ENCODE measurements at places on chromosomes 1 and 21. TPM values are rescaled to one million over a fixed set of nuclear protein-coding genes. Genes with fewer than 3 reads are reported as not detected.

RHD gene
- not detected for total RNA-seq

- no peak for DNase-seq
Measured at GRCh38 chr21:16287046-16287445, 557.3 kb downstream of the USP25 start.

- no peak for DNase-seq
Measured at GRCh38 chr1:234842726-234843641, 233.0 kb upstream of the IRF2BP2 start.

DNA sequence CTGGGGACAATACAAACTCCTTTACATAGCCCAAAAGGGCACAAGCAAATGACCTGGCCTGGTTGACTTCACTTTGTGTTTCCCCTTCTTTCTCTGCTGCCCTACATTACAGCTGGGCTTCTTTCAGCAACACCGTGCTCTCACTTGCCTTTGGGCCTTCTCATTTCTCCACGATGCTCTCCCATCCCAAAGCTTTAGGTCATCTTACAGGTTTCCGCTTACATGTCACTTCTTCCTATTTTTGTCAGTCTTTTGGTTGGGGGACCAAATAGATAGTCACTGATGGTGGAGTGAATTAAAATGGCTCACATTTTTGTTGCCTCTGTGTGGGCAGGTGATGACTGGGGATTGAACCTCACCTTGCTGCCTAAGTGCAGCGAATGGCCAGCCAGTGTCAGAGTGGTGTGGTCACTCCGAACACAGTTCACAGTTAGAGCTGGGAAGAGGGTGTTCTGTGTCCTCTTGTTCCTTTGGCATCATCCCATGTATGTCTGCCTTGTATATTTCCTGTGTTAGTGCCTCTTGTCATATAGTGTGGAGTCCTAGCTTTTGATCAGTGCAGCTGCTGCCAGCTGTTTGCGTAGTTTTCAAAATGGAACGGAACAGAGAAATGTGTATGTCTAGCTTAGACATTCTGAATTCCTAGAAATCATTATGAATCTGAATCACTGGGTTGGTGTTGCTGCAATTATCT lies 134.8 kb downstream of the NOS1AP start:
- no peak for DNase-seq

DNA sequence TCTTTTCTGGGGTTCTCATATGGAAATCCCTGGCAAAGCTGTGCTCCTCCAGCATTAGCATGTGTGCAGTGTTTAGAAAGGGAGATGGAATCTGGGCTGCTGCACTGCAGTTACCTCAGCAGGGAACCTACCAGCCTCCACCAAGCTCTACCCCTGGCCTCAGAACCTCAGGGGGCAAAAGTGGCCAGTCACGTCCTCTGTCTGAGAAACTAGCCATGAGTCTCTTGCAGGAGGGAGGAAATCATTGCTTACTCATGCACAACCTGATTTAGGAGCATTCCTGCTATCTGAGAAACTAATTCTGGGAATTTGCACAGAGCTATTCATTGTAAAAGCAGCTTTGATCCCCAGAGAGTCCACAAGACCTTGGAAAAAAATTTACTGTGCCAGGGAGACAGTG lies 80.6 kb upstream of the IPO9 start:
- no peak for DNase-seq

C1orf210 gene
- 76.9 TPM for total RNA-seq

DNA sequence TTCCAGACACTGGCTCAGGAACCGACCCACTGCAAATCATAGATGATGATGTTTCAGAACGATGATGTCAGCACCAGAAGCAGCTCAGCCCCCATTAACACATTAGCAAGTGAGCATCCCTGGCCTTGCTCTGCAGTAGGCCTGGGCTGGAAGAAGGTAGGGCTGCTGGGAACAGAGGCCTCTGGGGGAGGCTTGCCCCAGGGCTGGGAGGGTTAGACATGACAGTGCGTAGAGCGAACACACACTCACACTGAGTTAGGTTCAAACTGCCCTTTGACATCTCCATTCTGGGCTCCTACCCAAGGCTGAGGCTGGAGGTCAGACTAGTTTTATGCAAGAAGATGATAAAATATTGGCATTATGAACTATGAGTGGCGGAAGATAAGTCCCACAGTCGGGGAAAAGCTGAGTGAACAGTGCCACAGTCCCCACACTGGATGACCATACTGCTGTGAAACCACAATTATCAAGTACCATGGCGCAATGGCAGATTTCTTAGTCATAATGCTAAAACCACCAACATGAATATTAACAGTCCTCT lies 91.1 kb downstream of the DMRTB1 start:
- peak; percentile 12 for DNase-seq

ZNF648 gene
- not detected for total RNA-seq

- no peak for DNase-seq
Measured at GRCh38 chr1:181257117-181257516, 168.6 kb downstream of the IER5 start.

DNA sequence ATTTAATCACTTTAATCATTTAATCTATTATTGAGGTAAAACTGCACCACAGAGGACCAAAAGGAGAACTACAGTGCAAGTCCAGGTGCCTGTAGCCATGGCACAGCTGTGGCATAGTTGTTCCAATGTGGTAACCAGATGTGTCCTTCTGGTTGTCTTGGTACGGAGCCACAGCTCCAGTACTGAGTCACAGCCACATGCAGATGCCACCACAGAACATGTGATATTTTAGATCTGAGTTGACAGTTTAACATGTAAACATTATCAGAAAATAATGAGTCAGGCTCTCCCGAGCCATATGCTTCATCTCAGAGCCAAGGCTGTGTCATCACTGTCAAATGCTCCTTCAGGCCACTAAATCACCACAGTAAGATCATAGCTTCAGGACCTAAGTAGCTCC lies 56.4 kb upstream of the RGS7 start:
- no peak for DNase-seq

- DNase-seq: no peak
Measured at GRCh38 chr1:52482326-52483004, 70.4 kb downstream of the TUT4 start.

GRCh38 chr1:110185181-110185580 lies 24.9 kb upstream of the KCNC4 start:
- DNase-seq: no peak

NUDT17 gene
- total RNA-seq: 1.3 TPM

- no peak for DNase-seq
Measured at GRCh38 chr1:23101887-23102286, 66.8 kb downstream of the LUZP1 start.

CRB1 gene
- total RNA-seq: not detected

DNA sequence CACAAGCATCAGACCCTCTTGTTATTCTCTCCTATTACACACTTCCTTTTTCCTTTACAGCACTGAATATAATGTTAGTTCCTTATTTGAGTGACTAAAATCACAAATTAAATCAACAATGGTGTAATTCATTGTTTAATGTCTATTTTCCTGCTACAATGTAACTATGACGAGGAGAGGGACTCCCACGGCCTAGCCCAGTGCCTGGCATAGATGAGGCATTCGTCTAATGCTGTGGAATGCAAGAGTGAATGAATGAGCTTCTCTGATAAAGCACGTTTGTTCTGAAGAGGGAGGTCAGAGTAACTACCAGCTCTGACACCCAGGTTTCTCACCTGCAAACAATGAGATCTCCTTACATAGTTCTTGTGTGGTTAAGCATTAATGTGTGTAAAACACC lies 479.4 kb downstream of the OMA1 start:
- no peak for DNase-seq

PANK4 gene
- total RNA-seq: 29.4 TPM

DNA sequence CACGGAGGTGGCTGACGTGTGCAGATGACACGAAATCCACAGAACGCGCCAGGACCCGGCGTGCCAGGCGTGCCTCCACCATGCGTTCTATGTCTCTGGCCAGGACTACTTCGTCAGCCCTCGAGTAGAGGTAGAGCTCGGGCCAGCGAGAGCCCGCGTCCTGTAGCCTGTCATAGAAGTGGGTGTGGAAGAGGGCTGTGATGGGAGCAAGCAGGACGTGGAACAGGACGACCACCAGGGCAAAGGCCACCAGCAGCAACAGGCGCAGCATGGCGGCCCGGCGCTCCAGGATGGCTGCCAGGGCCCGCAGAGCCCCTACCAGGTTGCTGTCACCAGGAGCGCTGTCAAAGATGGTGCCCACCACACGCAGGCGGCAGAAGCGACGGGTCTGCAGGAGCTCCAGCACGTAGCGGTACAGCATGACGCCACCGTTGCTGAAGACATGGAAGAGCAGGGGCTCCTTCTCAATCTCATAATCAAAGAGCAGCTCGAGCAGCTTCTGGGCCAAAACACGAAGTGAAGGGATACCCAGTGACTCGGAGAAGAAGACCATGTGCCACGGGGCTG lies 19.6 kb downstream of the TMEM53 start:
- DNase-seq: no peak

DNA sequence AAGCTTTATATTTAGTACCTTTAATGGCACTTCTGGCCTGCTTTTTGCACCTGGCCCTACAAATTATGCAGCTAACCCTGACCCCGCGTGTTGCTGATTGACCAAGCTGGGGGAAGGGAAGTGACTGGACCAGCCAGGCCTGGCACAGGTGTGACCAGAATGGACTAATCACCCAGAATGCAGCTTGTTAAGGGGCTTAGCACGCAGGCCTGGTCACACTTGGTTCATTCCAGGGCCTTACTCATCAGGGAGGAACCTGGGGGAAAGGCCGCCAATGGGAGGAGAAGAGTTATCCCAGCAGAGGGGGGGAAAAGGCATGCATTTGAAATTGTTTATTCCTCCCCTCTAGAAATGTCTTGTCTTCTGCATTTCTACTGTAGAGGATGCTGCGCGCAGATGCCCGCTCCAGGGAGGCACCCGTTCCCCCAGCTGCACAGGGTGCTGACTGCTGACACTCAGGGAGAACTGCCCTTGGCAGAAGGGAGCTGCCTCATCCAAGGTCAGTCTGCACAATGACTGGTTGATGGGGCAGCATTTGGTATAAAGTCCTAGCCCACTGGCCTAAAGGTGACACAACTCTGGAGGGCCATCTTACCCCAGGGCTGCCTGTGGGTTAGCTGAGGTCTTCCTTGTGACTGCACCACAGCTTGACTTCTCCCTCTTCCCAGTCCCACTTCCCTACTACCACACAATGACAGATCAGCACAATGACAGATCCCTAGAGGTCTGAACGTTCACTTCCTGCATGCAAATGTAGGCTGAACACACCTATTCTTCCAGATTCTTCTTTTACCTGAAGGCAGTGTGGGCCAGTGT lies 29.0 kb downstream of the DHCR24 start:
- no peak for DNase-seq

DNA sequence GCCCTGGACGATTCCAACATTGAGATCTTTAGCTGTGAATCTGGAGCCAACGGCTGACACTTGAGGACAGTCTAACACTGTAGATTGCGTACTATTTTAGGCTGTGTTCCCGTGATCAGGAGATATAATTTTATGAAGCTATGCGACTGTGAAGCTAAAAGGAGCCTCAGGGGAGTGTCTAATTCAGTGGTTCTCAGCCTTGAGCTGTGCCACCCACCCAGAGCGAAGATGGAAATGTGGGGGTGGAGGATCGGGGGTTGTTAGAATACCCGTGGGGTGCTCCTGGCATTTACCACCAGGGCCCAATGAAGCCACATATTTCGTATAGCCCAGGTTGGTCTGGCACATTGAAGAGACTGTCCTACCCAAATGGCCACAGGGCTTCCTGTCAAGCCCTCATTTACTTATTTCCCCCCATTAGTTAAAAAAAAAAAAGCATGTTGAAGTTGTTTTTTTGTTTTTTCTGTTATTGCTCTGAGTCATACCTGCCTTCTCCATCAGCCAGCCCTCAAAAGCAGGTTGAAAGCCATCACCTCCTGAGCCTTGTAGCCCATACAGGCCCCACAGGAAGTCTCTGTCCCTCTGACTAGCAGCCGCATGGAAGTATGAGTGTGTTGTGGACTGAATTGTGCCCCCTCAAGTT lies 141.7 kb downstream of the GALNT2 start:
- no peak for DNase-seq

GRCh38 chr1:64197076-64197475 lies 6.3 kb upstream of the UBE2U start:
- no peak for DNase-seq

Data from left colon (tissue), 2 donors.